ENCODE measurements at places on chromosomes 7 and 10.

DNA sequence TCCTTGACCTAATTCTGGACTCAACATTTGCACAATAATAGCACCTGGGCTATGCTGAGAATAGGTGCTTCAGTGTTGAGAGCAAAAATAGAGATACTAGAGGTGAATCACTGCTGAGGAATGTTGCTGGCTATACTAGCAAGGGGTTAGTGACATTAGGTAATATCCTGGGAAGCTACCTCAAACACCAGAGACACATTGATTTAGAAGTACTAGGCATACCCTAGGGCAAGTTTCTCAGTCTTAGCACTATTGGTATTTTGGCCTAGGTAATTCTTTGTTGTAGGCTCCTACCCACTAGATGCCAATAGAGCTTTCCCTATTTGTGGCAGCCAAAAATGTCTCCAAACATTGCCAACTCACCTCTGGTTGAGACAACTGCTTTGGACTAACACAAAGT is 484.0 kb upstream of the MBL2 start:
- no peak for DNase-seq

- no peak for DNase-seq
Measured at GRCh38 chr10:102758240-102758932, 14.6 kb downstream of the WBP1L start.

GRCh38 chr7:149060156-149060555 is 30.4 kb downstream of the ZNF786 start:
- DNase-seq = no peak

DNA sequence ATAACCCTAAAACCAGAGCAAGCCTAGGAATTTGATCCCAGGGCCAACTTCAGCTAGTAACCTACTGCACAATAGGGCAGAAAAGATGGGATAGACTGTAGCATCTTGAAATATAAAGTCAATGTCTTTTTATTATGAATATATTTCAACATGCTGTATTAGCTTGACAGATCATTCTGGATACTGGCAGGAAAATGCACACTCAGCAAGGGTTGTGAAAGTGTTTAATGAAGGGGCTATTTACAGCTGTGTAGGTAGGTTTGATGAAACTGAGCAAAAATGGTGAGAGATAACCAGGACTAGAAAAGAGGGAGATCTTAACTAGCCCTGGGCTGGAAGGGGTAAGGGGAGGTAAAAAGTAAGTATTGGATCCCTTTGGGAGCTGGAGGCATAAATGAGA is 156.2 kb downstream of the RAPGEF5 start:
- DNase-seq = no peak

- DNase-seq = no peak
Measured at GRCh38 chr10:36676321-36676720, 449.1 kb upstream of the ANKRD30A start.

GRCh38 chr10:51649064-51649463 is 50.3 kb downstream of the CSTF2T start:
- no peak for DNase-seq

DNA sequence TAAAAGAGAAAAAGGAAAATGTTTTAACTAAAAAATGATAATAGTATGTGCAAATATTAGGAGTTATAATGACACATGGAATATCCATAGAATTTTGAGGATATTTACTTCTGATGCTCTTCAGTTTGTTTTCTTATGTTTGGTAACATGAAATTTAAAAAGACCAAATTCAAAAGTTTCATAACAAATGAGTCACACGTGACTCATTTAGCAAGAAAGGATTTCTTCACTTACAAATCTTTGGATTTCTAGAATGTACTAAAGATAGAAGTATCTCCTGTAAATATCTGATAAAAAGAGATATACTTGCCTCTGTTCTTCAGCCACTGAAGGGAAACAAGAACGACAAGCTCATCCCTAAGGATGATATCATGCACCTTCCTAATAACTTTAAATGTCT is 774.5 kb upstream of the LRRTM3 start:
- DNase-seq = no peak

GRCh38 chr10:110918269-110918642 is 724 bp downstream of the BBIP1 start:
- no peak for DNase-seq

DNA sequence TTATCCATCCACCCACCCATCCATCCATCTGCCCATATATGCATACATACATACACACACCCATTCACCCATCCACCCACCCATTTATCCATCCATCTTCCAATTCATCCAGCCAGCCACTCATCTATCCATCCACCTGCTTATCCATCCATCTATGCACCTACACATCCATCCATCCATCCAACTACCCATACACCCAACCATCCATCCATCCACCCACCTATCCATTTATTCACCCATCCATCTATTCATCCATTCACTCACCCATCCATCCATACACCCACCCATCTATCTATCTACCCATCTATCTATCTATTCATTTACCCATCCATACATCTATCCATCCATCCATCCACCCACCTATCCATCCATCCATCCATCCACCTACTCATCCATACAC is 17.3 kb downstream of the TMEM72 start:
- DNase-seq = no peak

- DNase-seq = no peak
Measured at GRCh38 chr7:148877517-148877916, 6.6 kb downstream of the EZH2 start.

DNA sequence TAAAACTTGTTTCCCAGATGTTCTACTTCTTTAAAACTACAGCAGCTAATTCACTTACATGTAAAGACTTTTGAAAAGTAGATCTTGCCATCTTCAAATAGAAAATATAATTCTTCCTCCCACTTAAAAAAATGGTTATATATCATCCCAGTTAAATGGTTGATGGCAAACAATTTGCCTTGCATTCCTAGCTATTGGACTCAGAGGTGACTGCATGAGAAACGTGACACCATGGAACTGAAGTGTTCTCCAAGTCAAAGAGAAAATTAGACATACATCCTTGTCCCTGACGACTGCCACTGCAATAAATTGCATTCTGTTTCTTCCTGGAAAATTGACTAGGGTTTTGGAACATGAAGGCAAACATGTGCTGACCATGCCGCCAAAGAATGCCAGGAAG is 95.0 kb upstream of the POM121L12 start:
- DNase-seq = no peak

- no peak for DNase-seq
Measured at GRCh38 chr7:17586711-17587110, 288.3 kb downstream of the AHR start.

- DNase-seq = peak; percentile 61
Measured at GRCh38 chr7:73769481-73770001, 529 bp downstream of the CLDN3 start.

DNA sequence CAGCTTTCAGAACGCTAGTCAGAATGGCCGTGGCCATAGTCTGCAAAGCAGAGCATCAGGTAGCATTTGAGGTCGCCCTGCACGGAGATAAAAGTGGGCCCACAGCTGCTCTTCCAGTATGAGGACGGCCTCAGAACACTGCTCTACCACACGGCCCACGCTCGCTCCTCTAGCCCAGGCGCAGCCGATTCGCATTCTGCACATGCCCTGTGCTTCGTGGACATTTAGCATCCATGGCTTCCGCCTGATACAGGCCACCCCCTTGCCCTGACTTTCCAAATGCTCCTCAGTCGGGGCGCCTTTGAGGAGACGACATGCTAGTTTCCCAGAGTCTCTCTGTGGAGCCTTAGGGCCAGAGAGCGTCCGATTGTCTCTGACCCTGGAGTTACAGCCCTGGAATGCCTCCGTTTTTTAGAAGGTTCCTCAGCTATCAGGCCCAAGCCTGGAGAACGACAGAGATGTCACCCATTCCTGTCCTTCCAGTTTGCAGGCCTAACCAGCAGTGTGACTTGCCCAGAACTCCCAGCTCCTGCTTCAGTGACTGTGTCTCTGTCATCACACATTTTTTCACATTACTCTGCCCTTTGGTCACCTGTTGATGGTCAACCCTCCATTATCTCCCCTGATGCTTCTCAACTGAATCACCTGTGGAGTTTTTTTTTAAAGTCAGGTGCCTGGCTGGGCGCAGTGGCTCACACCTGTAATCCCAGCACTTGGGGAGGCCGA is 14.3 kb downstream of the STRA8 start:
- DNase-seq = no peak

DNA sequence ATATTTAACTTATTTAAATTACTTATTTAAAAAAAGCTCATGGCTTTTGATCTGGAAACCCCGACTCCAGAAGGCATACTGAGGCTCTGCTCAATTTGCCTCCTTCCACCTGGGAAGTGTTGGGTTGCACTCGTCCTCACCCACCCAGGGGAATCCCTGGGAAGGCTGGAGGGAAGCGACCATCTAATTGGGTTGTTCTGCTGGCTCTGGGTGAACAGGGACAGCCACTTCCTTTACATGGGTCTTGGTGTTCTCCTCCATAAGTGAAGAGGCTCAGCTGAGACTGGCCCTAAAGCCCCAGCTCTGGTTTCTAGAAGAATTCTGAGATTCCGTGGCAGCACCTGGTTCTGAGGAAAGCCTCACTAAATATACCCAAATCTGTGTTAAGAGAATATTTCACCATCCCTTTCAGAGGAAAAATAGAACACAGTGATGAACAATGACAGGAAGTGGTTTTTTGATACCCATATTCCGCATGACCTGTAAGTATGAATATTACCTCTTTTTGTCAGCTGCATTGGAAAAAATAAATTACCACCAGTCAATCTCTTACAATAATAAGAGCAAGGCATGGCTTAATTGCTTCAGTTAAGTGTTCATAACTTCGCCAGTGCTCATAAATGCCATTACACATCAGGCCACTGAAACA is 131.1 kb upstream of the SHH start:
- DNase-seq = no peak

DNA sequence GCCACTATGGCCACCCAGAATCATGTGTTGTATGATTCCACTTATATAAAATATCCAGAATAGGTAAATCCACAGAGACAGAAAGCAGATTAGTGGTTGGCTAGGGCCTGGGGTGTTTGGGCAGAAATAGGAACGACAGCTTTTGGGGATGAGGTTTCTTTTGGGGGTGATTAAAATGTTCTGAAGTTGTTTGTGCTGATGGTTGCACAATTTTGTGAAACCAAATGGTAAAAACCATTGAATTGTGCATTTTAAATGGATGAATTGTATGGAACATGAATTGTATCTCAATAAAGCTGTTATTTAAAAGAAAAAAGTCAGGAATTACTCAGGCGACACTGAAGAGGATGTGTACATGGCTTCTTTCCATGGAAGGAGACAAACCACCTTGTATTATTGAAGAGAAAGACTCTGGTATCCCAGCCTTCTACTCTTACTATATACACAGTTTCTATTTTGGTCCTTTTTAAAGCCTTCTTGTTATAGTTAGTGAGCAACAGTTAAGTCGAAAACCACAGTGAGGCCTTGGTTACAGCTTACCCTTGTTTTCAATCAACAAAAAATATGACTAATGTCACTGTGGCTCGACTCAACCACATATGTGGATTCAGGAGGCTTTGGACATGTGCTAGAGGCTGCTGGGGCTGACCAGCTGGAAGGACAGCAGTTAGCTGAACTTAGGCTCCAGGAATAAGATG is 57.1 kb upstream of the KMT2E start:
- no peak for DNase-seq

DNA sequence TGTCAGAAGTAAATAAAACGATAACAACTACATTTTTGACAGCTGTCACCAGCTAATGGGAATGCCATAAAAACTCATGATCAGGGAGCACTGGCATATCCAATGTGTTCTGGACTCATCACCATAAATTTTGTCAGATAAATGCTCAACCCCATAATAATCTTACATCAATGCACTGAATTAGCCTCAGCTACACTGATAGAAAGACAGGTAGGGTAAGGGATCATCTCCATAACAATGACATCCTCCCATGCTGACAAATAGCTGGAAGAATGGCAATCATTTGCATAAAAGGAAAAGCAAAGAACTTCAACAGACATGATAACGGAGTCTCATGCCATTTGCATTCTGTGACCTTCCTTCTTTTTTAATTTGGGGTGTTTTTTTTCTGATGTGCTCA is 352.8 kb upstream of the PFKP start:
- DNase-seq = no peak

- no peak for DNase-seq
Measured at GRCh38 chr7:143954135-143954534, 509 bp upstream of the OR2F1 start.

- no peak for DNase-seq
Measured at GRCh38 chr7:118312966-118313365, 88.5 kb downstream of the ANKRD7 start.

DNA sequence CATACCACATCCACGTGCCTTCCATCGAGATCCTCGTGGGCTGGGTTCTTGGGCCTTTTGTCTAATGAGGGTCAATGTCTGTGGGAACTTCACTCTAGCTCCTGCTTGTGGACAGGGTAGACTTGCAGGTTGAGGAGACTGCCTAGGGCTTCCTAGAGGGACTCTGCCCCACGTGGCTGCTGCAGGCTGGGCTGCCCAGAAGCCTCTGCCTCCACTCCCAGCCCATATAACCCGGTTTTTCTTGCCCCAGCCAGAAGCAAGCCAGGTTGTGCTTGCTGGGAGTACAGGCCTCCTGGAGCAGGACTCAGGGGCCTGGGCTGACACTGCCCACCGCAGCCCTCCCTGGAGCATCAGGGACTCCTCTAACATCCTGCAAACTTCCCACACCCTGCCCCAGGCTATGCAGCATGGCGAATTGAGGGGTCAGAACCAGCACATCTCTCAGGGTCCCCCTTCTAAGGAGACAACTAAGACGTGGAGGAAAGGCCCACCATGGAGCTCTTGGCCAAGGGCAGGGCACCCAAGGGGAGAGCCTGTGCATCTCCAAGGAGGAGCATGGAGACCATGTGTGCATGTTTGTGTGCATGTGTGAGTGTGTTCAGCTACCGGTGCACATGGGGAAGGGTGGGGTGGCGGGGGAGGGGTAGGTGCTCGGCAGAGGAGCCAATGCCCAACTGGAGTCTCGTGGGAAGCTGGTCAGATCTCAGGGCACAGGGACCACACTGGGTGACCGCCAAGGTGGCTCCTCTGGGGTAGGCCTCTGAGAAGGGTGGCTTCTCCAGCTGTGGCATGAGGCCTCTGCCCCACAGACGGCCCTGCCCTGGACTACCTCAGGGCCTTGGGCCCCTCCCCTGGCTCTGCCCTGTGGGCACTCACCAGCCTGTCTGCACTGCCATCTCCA is 62.6 kb downstream of the RASGEF1A start:
- DNase-seq = no peak

DNA sequence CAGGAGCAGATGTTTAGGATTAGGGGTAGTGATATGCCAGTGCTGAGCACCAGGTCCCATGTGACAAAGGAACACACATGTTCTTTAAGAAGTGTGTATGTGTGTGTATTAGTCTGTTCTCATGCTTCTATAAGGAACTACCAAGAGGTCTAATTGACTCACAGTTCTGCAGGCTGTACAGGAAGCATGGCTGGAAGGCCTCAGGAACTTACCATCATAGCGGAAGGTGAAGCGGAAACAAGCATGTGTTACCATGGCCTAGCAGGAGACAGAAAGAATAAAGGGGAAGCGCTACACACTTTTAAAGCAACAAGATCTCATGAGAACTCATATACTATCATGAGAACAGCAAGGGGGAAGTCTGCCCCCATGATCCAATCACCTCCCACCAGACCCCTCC is 22.8 kb upstream of the PDZD8 start:
- DNase-seq = no peak

GRCh38 chr7:127644484-127644883 is 7.5 kb upstream of the SND1 start:
- DNase-seq = no peak
